Astrocyte (in vitro differentiated cells and primary cell): ENCODE measurements at places on chromosomes 1 and 21. TPM values are rescaled to one million over a fixed set of nuclear protein-coding genes. Genes with fewer than 3 reads are reported as not detected.

The MECR gene
- 25.1 and 30.3 TPM in 2 replicates for total RNA-seq

DNA sequence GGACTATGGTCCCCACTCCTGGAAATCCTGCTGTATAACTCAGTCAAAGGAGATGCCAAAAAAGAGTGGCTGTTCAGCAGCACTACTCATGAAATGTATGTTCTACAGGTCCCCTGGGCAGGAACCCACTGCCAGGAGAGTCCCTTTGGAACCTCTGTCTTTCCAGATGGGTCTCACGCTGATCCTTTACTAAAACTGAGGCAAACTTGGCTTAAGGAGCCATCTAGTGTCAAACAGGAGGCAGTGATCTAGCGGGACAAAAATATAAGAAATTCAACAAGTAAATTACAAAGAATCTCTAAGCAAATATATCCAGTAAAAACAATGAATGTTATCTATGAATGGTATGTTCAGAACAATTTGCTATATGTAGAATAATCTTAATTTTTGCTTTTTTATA lies 80.5 kb upstream of the PRMT6 start:
- DNase-seq, result no peak

DNA sequence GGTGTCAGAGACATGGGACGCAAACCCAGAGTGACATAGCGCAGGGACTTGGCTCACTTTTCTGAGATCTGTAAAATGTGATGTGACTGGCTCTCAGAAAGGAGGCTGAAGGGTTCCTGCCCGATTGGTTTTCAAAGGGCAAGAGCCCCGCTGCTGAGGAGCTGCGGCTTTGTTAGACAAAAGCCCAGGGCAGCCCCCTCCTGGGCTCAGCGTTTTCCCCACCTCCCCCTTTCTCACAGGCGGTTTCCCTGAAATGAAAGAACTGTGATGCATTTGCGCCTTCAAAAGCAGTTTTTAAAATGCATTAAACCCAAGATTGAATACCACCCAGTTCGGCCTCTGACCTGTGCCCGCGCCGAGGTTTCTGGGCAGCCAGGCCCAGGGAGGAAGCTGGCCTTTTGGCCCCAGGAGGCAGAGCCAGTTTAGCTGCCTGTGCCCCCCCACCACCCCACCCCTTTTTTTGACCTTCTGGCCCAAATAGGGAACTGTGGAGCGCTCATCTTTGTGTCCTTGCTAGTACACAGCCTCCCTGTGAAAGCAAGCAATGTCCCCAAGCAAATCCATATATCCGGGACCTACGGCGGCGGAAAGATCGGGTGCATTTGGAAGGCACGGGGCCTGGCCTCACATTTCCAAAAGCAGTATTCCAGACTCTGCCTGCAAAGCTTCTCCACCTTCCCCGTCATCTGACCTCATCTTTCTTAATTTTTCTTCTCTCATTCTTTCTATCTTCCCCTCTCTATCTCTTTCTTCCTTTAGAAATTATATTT lies 28.6 kb downstream of the CD247 start:
- no peak for DNase-seq

GRCh38 chr1:90721210-90722194 lies 4.4 kb upstream of the BARHL2 start:
- peak; percentile 8 for DNase-seq

GRCh38 chr1:87523466-87523865 lies 194.8 kb downstream of the LMO4 start:
- peak; percentile 20 for DNase-seq

GRCh38 chr1:42279055-42279454 lies 56.0 kb downstream of the FOXJ3 start:
- no peak for DNase-seq

DNA sequence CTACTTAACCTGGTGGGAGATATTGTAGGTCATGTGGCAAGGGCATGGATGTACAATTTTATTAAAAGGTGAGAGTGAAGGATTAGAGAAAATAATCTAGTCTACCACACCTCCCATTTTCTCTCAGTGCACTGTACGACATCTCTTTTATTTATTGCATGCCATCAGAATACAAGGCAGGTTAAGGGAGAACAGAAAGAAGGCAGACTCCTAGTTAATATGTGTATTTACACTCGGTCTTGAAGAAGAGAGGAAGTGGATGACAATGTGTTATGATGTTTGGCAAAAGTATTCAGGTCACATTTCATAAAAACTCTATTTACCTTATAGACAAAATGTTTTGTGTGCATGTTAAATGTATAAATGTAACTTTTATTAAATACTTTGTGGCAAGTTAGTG lies 306.1 kb downstream of the CTH start:
- no peak for DNase-seq

- DNase-seq, result no peak
These were observed 6.4 kb downstream of the TSPAN2 start for GRCh38 chr1:115082949-115083348.

DNA sequence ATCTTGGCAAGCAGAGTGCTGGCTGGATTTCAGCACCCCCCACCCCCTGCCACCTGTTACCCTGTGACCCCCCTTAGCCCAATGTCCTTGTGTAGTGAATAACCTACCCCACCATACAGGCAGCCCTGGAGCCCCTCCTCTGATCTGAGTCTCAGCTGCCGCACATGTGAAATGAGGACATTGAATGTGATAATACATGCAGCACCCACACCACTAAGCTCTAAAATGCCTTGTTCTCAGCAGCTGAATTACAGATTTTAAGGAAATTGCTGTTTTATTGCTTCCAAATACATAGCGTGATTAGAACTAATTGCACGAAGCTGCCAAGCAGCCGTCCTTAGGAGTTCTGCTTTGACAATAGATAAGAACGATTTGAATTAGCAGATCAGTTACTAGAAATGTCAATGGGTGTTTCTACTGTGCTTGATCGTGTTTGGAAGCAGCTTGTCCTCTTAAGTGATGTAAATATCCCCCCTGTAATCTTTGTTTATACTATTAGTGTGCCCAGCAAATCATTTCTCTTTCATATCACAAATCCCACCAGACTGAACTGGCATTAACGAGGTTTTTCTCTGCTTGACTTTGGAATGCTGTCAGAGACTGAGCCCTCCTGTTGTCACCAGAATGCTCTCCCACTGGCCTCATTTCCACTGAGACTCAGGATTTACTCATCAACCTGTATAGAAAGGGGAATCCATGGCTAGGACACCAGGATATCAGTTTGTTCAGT lies 4.9 kb downstream of the SLAMF8 start:
- no peak for DNase-seq

DNA sequence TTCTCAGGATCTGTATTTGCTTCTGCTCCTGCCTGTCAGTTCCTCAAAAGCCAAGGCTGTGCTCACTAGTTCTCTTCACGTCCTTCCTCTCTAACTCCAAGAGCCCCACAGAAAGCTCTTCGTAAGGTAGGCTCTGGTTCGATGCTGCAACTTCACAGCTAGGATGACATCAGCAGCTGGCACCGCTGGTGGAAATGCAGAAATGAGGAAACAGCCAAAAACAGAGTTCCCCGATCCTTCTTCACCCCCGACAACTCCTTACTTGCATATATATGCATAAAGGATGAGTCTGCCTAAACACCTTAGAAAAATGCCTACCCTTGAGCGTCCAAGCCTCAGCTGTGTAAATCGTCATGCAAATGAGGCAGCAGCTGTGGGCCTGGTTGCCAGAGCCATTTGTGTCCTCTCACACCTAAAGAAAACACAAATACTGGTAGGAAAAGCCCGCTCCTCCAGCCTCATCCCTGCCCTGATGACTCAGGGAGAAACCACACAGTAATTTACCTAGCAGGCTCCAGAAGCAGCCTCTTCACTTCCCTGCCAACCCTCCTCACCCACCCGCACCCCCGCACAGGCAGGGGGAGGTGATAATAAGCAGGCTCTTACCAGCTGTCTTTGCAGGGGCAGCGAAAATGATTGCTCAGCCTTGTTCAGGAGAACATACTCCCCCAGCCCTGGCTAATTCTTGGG lies 28.2 kb downstream of the BATF3 start:
- DNase-seq, result peak; percentile 73

- DNase-seq, result no peak
These were observed 13.9 kb upstream of the C1orf141 start for GRCh38 chr1:67148516-67149178.

DNA sequence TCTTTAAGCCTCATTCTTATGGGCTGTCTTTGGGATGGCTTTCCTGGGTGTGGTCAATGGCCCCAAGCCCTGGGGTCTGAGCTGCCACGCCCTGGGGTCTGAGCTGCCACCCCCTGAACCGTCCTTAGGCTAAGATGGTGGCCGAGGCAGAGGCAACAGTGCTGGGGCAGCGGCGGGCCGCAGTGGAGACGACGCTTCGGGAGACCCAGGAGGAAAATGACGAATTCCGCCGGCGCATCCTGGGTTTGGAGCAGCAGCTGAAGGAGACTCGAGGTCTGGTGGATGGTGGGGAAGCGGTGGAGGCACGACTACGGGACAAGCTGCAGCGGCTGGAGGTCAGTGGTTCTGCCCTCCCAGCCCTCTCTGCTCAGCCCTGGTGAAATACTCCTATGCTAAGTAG lies 10.3 kb upstream of the TUFT1 start:
- no peak for DNase-seq

DNA sequence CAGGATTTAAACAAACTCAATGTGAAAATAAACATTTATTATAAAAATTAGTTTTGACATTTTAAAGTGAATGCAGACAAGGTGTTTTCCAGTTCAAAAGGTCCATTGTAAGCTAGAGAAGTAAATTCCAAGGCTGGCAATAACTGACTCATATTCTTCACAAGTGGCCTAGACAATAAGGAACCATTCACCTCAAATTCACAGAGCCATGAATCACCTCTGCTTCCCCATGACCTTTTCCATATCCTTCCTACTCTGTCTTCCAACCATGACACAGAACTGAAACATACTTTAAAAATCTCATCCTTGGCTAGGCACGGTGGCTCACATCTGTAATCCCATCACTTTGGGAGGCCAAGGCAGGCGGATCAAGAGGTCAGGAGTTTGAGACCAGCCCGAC lies 24.8 kb downstream of the F11R start:
- peak; percentile 80 for DNase-seq

- peak; percentile 79 for DNase-seq
These were observed 13.8 kb downstream of the TP53BP2 start for GRCh38 chr1:223831755-223832636.
